ENCODE measurements at places on chromosomes 13 and 19.
A peak's percentile ranks its signal among the peaks of the same experiment; 100 is the strongest.

GRCh38 chr13:111521030-111521429, 200.6 kb downstream of the TEX29 start:
- no peak for DNase-seq

DNA sequence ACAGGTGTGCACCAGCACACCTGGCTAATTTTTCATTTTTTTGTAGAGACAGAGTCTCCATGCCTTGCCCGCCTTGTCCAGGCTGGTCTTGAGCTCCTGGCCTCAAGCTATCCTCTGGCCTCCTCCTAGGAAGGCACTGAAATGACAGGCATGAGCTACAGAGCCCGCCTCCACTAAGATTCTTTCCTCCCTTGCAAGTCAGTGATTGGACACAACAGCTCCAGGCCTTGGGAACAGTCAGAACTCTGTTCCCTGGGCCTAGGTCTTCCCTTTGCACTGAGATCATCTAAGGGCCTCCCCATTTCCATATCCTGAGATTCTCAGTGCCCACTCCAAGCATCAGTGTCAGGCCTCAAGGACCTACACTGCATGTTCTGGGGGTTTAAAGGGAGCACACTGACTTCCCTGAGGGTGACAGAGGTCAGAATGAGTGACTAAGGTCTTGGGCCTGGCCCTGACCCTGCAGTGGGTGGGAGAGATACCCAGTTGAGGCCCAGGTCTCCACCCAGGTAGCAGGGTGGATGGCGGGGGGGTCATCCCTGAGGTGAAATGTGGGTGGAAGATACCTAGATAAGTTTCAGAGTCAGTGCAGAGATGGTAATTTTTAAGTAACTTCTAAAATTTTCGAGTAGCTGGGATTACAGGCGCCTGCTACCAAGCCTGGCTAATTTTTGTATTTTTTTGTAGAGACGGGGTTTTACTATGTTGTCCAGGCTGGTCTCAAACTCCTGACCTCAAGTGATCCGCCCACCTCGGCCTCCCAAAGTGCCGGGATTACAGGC, 17.3 kb upstream of the ERCC1 start:
- DNase-seq = peak; percentile 51

- DNase-seq = peak; percentile 48
These were observed 1.1 kb downstream of the PPP1R12C start for GRCh38 chr19:55116232-55116858.

DNA sequence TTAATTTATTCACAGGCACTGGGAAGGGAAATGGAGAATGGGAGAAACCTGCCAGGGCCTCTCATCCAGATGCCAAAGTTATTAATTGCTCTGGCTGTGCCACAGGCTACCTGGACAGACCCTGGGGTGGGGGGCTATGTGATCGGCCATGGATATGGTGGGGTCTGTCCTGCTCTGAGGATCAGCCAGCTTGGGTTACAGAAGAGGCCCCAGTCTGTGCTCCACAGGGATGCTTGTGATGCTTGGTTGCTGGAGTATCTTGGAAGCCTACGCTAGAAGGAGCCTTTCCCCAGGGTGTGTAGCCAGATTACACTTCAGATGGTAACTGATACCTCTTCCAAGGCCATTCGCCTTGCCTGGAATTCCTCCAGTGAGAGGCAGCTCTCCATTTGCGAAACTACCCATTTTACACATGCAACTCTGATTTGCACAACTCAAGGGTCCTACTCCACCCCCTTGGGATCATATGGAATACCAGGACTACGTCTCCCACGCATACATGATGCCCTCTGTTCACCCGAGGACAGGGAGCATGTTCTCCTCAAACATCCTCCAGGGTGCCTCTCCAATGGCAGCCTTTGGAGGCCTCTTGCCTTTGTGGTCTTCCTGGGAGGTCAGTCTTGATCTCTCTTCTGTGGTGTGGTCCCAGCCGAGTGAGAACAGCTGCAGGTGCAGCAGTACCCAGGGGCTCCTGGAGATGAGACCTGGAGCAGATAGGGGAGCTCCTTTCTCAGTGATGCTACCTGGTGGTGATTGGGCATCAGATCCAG, 186.6 kb upstream of the TSHZ3 start:
- no peak for DNase-seq

- no peak for DNase-seq
These were observed 407.7 kb downstream of the LMO7 start for GRCh38 chr13:76043874-76044273.

DNA sequence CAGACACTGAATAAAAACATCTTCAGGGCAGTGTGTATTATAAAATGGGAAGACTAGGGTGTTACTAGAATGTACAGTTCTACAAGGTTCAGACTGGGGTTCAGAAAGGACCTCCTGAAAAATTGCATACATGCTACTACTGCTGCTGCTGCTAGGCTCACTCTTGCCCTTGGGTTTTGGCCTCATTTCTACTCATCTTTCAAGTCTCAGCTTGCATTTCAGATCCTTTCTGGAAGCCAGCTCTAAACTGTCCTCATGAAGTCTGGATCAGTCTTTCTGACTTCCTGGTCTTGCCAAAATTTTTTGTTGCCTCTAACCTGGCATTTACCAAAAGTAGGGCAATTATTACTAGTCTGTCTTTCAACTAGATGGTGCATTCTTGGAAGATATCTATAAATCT, 393.3 kb downstream of the DIAPH3 start:
- no peak for DNase-seq

GRCh38 chr13:51276636-51277035, 54.4 kb downstream of the FAM124A start:
- no peak for DNase-seq

GRCh38 chr13:64029343-64030093, 2613.9 kb upstream of the PCDH20 start:
- no peak for DNase-seq

GRCh38 chr13:113616281-113616906, 31.8 kb downstream of the TFDP1 start:
- no peak for DNase-seq

DNA sequence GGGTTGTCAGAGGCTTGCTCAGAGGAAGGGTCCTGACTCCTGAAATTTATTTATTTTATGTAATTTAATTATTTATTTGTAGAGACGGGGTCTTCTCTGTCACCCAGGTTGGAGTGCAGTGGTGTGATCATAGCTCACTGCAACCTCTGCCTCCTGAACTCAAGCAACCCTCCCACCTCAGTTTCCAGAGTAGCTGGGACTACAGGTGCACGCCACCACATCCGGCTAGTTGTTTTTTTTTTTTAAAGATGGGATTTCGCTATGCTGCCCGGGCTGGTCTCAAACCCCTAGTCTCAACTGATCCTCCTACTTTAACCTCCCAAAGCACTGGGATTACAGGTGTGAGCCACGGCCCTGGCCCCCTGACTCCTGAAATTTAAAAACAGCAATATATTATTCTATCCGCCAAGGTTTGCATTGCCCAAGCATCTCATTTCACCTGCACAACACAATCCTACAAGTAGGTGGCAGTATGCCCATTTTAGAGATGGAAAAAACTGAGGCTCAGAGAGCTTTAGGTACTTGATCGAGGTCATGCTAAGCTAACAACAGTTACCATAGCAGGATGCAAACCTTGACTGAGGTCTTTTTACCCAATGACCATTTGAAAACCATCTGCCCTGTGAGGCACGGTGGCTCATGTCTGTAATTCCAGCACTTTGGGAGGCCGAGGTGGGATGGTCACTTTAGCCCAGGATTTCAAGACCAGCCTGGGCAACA, 18.1 kb downstream of the ARHGEF18 start:
- DNase-seq = peak; percentile 39

DNA sequence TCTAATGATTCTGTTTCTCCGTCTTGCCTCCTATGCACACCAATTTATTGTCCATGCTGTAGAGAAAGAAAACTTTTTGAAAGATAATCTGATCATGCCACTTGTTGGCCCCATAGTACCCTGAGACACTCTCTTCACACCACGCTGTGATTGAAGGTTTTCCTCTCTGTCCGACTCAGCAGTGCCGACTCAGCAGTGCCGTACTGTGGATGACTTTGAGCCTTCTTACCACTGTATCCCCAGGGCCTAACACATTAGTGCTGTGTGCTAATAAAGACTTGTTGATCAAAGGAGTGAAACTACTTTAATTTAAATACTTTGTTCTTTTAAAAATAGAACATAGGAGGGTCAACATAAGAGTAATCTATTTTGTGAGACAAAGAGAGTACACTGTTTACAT, 429.6 kb downstream of the KLF12 start:
- no peak for DNase-seq
